ENCODE measurements at places on chromosomes 7 and 10. TPM values are rescaled to one million over a fixed set of nuclear protein-coding genes. Genes with fewer than 3 reads are reported as not detected.

The RAMP3 gene
- polyA plus RNA-seq, result 5.1 TPM

DNA sequence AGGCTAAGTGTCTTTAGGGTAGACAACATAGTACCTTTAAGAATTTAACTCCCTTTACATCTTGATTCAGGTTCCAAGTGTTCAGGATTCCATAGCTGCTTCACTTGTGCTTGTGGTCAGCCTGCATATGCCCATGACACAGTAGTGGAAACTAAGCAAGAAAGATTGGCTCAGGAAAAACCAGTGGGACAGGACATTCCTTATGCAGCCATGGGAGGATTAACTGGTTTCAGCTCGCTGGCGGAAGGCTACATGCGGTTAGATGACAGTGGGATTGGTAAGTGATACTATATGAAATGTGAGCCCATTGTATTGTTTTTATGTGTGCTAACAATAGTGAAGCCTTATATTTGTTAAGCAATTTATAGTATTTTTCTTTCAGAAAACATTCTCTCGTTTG lies 11.3 kb downstream of the FAM221A start:
- no peak for DNase-seq

- no peak for DNase-seq
Observed at GRCh38 chr10:78970261-78970660, 98.5 kb upstream of the ZMIZ1 start.

DNA sequence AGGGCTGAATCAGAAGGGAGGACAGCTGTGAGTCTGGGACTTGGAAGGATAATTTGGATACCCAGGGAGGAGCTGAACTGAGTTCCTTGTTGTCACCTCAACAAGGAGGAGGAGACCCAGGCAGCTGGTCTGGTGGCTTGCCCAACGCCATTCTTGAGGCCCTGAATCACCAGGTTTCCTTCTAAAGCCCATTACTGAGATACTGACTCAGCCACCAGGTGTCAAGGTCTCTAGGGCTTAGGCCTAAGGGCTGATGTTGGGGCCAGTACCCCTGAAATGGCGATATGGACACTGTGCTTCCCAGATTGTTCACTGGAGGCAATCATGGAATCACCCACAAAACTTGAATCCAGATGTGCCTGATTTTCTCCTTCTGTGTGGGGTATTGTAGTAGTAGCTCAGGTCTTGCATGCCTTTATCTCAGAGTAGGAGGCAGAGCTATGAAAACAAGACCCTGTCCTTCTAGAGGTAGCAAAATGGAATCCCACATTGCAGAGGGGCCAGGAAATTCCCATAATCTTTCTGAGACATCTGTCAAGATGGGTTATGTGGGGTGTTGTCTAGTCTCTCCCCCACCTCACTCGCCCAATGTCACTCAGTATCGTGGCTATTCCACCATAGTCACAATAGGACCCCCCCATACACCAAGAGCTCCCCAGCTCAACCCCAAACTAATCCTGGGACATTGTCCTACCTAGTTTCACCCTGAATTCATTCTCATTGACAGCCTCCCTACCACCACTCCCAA lies 1.8 kb upstream of the ATG9B start:
- no peak for DNase-seq

DNA sequence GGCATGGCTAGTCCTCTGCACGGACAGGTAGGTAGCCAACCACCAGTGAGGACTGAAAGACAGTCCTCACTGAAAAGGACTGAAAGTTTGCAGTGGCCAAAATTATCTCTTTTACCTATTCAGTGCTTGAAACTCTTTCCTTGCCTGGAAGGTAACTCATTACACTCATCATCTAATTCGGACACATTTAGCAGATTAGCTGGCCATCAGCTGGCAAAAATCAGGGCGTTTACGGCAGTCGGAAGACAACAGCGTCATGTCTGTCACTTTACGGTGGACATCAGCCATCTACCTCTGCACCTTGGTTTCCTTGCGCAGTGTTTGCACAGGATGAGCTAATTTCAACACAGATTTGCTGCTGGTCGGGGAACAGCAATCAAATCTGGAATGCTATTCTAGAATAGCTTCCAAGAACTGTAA lies 740 bp downstream of the ANXA7 start:
- DNase-seq, result peak; percentile 56

GRCh38 chr10:133471300-133472109 lies 17.8 kb downstream of the SCART1 start:
- DNase-seq, result no peak

DNA sequence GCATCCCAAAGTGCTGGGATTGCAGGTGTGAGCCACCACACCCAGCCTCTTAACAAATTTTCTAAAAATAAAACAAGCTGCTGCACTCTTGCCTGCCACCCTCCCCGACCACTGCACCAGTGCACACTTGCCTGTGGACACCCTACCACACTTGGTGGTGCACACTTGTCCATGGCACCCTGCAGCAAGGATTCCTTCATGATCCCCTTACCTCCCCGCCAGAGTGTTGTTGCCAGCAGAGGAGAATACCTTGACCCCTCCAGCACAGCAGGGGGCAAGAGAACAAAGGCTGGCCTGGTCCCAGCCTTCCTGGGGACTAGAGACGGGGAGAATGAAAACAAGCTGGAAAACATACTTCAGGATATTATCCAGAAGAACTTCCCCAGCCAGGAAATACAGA lies 65.9 kb upstream of the KCND2 start:
- no peak for DNase-seq

- DNase-seq, result no peak
Observed at GRCh38 chr7:92253251-92253650, 7.5 kb downstream of the ANKIB1 start.

DNA sequence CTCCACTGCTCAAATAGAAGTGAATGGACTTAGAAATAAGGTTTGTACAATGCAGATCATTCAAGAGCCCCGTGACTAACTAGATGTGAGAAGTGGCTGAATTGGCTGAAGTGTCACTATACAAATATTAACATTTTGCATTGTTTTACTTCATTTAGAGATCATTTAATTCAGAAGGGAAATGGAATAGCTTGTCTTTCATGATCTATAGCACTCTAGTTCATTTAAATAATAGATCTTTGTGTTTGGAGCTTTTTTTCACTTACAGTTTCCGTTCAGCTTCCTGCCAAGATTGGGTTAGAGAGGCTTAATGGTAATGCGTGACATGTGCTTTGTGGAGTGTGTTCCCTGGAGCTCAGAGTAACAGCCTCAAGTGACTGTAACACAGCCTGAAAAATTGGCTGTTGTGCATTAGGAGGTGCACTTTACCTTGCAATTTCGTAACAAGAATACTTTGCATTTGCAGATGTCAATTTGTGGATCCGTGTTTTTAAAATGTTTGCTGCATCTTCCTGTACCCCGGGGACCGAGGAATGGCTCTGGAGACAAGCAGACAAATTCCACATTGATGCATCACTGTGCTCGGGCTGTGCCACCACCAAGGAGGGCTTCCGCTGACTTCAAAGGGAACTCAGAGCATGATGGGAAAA lies 170.3 kb downstream of the NRP1 start:
- DNase-seq, result no peak
